ENCODE measurements at places on chromosomes 7 and 10. TPM values are rescaled to one million over a fixed set of nuclear protein-coding genes. Genes with fewer than 3 reads are reported as not detected.

The PAXIP1 gene
- total RNA-seq = 8.2 TPM

The CYP2C19 gene
- 0.12 TPM for total RNA-seq

The GIMAP4 gene
- not detected for total RNA-seq

The MRC1 gene
- not detected for total RNA-seq

The SLC26A3 gene
- not detected for total RNA-seq

The GPNMB gene
- total RNA-seq = 146 TPM

The CYP3A4 gene
- not detected for total RNA-seq

The TRIM50 gene
- not detected for total RNA-seq

The TFEC gene
- not detected for total RNA-seq

All from RPMI7951 (cell line).